ENCODE measurements at places on chromosomes 1 and 21.

- DNase-seq: no peak
These were observed 455.2 kb downstream of the LTN1 start for GRCh38 chr21:28537371-28538079.

DNA sequence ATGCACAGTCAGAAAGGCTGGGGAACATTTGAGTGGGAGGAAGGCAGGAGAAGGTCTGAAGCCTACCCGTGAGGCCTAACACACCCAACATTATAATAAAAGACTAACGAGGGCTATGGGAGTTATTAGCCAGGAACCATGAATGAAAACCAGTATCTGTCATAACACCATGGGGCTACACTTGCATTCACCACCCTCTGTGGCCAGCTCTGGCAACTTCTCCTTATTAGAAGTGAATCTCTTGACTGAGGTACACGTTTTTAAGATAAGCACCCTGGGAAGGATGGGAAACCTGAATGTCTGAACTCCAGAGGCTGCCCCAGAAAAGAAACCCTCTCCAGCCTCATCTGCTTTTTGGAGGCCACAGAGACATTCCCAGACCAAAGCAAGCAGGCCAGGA lies 204.3 kb upstream of the RAB4A start:
- DNase-seq: no peak

DNA sequence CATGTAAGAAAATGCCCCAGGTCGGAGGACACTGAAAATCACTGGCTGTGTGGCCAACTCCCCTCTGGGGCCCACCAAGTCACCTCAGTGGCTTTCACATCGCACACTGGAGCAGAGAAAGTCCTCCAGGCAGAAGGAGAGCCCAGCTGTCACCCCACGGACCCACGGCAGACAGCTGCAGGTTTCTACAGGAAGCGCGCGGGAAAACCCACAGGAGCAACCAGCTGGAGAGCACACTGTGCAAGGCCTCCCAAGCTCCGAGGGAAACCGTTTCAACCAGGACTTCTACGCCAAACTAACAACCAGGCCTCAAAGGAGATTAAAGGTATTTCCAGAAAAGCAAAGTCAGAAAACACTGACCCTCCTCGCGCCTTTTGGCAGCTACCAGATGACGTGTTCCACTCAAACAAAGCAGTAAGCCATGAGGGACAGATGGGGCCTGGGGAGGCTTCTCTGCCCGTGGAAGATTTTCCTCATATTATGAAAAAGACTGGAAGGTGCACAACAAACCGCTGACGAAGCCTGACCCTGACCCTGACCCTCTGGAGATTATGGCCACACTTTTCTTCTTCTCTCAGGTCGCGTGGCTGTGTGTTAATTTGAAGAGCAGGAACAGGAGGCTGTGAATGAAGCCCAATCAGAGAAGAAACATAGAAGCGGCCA lies 21.0 kb downstream of the WDR4 start:
- DNase-seq: no peak

DNA sequence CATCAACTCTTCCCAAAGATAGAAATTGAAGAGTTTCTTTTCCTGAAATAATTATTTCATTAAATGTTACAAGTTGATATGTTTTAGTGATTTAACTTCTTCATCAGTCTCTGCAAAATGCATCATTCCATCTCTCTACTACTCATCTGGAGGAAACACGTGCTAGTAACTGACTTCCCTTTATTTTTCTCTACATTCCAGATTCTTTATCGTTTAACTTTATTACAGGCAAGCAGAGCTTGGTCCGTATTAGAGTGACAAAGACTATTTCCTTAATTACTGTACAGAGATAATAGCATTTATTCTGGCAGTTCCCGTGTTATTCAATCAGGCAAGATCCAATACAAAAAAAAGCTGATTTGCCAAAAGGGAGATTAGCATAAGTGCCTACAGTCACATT lies 88.6 kb downstream of the TM2D1 start:
- DNase-seq: no peak

GRCh38 chr1:244028701-244029100 lies 22.4 kb upstream of the ZBTB18 start:
- no peak for DNase-seq

DNA sequence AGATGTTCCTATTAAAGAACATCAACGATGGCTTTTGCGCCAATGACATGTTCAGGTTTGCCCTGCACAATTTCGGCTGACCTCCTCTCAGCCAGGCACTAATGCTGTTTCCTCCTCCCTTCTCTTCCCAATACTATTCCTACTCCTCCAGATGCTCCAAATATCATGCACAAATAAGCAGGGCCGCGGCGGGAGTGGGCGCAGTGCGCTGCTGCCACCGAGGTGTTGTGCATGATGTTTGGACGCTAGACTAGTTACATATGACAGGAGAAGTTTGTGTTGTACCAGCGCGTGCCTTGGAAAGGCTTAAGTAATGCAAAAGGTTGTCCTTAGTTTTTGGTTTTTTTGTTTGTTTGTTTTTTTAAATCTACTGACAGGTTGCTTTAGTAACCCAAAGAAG lies 33.3 kb upstream of the PPM1J start:
- DNase-seq: no peak

GRCh38 chr1:165443539-165444311 lies 1.2 kb downstream of the RXRG start:
- DNase-seq: no peak

GRCh38 chr1:90114521-90115141 lies 119.7 kb downstream of the ZNF326 start:
- peak; percentile 18 for DNase-seq

DNA sequence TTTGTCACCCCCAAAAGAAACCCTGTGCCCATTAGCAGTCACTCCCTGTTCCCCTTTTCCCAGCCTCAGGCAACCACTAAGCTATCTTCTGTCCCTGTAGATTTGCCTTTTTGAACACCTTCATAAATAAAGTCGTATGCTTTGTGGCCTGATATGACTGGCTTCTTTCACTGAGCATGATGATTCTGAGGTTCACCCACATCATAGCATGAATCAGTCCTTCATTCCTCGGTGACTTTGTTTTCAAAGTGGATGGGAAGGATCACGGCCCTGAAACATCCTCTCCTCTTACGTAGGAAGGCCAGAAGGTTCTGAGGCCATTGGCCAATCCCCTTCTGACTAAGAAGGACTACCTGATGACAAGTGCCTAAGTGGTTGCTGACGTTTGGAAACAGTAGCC lies 39.1 kb downstream of the NIPAL3 start:
- DNase-seq: no peak

GRCh38 chr1:19786988-19787423 lies 12.7 kb downstream of the TMCO4 start:
- no peak for DNase-seq

GRCh38 chr1:23129846-23130245 lies 38.8 kb downstream of the LUZP1 start:
- DNase-seq: no peak

GRCh38 chr1:20373764-20374163 lies 83.1 kb downstream of the VWA5B1 start:
- no peak for DNase-seq

GRCh38 chr1:70909262-70909822 lies 138.3 kb downstream of the PTGER3 start:
- DNase-seq: no peak

DNA sequence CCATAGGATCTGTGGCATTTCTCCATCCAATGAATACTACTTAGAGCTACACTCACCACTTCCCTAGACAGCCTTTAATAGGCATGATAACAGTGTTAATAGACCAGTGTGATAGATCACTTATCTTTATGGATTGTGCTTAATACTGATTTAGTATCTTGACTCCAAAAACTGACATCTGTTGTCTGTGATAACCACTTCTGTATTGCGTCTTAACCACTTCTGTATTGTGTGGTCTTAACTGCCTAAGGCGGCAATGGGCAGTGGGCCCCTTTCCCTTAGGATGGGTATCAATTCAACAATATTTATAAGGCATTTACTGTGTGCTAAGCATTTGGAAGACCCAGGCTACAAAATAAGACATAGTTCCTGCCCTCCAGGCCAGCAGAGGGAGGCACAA lies 32.0 kb upstream of the RCAN3 start:
- no peak for DNase-seq

DNA sequence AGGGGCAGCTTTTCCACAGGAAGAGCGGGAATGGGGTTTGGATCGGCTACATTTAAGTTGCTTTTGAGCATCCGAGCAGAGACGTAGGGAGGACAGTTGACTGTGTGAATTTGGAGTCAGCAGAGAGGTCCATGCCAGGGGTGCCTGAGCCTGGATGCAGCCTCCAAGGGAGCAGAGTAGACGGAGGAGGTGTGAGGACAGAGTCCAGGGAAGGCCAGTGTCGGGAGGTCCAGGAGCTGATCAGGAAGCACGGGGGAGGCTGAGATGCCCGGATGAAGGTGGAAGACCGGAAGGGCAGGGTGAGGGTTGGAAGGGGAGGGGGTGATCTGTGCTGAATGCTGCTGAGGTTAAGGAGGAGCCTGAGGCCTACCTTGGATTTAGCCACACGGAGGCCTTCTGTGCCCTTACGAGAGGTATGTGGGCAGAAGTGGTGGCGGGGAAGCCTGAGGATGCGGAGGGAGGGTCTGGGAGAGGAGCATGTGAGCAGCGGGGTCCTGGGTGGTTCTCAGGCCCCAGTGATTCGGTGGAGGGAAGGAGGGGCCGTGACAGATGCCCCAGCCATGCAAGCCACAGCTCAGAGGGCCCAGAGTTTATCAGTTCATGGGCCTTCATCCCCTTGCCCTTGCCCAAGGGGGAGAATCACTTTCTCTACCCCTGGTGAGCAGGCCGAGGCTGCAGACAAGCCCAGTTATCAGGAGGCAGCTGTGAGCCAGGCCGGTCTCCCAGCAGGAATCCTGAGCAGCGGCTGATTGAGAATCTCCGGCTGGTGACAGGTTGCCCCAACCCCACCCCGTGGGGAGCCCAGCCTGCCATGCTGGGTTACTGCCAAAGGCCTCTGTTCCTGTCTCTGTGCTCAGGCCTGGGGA lies 54.0 kb upstream of the ACTL8 start:
- no peak for DNase-seq

GRCh38 chr1:157691285-157691920 lies 9.2 kb downstream of the FCRL3 start:
- DNase-seq: peak; percentile 59

- DNase-seq: no peak
These were observed 248.0 kb downstream of the PLPP3 start for GRCh38 chr1:56331207-56331891.

DNA sequence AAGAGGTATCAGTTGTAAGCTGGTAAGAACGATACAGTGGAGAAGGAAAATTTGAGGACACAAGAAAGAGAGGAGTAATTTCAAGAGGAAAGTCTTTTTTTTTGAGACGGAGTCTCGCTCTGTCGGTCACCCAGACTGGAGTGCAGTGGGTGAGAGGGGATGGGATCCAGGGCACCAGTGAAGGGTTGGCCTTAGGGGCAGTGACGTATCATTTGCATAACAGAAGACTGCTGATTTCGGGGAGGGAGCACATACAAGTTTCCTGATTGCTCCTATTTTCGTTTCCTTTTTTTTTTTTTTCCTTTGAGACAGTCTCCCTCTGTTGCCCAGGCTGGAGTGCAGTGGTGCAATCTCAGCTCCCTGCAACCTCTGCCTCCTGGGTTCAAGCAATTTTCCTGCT lies 4.2 kb downstream of the S100A13 start:
- no peak for DNase-seq

GRCh38 chr1:112841825-112842224 lies 114.2 kb downstream of the SLC16A1 start:
- DNase-seq: no peak

- no peak for DNase-seq
These were observed 140.7 kb upstream of the VAMP3 start for GRCh38 chr1:7630378-7630777.

- DNase-seq: no peak
These were observed 27.0 kb upstream of the TRAPPC10 start for GRCh38 chr21:43984905-43985689.

GRCh38 chr21:25501996-25502665 lies 105.2 kb downstream of the MRPL39 start:
- DNase-seq: no peak

- DNase-seq: no peak
These were observed 226.1 kb downstream of the KCTD3 start for GRCh38 chr1:215793180-215793579.

- no peak for DNase-seq
These were observed 620.2 kb downstream of the PTPRU start for GRCh38 chr1:29856340-29857114.

DNA sequence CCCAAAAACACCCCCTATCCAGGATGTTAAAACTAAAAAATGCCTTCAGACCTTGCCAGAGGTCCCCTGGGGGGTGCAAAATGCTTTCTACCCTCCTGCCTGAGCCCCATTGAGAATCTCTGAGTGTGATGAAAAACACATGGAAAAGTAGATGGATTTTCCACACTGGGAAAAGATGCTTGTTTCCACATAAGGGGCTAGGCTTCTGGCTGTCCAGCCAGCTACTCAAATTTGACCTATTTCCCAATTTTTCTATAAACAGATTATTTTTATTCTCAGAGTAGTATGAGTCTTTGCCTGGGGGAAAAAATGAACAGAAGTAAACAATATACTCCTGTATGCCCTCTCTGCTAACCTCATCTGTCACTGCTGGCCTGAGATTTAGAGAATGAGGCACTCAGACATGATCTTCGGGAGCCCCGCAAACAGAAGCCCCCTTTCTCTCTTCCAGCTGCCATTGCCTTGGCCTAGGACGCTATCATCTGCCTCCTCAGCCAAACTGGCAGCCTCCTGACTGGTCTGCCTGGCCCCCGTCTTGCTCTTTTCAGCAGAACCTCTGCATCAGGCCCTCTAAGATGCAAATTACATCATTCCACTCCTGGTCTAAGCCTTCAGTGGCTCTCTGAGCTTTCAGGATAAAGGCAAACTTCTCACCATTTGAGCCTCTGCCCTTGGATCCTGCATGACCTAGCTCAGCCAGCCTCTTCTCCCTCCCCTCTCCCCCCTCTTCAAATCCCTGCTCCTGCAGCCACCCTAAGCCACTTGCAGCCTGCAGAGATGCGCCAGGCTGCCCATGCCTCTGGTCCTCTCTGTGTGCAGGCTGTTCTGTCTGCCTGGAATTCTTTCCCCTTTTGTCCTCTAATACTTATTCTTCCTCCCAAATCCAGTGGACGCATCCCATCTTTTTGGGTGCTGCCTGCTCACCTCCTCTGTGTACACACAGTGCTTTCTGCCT lies 39.7 kb upstream of the TMEM125 start:
- no peak for DNase-seq

GRCh38 chr1:205851993-205852392 lies 2.1 kb upstream of the PM20D1 start:
- no peak for DNase-seq

DNA sequence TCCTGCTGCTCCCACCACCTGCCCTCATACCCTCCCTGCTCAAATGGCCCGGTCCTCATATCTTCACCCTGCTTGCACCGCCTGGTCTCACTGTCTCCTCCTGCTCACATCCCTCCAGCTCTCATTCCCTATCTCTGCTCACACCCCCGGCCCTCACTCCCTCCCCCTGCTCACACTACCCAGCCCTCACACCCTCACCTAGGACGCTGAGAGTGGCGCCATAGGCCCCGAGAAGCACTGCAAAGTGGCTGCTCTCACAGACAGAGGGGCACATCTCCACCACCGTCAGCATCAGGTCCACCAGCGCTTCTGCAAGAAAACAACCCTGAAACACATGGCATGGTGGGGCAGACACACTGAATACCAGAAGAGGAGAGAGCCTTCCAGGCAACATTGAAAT lies 38.6 kb downstream of the MRAP start:
- no peak for DNase-seq

GRCh38 chr21:31397939-31398338 lies 53.9 kb upstream of the TIAM1 start:
- DNase-seq: no peak

Measured in GM13976 (cell line).